ENCODE measurements at places on chromosomes 1 and 21. TPM values are rescaled to one million over a fixed set of nuclear protein-coding genes. Genes with fewer than 3 reads are reported as not detected.

DNA sequence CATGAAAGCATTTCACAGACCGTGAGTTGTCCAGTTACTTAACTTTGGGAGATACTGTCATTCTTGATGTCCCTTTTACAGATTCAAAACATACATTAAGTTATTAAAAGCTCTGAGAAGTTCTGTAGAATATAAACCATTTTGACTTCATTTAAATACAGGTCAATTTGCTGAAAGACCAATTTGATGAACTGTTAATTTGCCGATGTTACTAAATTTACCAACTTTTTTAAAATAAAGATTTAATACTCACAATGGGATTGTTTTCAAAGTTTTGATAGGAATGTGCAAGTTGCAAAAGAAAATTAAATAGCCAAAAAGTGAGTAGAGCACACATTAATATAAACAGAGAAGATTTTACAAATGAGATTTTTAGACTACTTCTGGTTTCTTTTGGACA lies 666.1 kb downstream of the SMYD3 start:
- H3K4me3 ChIP-seq = no peak overlapping the region
- H3K4me1 ChIP-seq = no peaks in the 10 kb centered on the region
- no peak for DNase-seq
- no peaks in the 10 kb centered on the region for H3K36me3 ChIP-seq
- H3K27me3 ChIP-seq = no peaks in the 10 kb centered on the region

DNA sequence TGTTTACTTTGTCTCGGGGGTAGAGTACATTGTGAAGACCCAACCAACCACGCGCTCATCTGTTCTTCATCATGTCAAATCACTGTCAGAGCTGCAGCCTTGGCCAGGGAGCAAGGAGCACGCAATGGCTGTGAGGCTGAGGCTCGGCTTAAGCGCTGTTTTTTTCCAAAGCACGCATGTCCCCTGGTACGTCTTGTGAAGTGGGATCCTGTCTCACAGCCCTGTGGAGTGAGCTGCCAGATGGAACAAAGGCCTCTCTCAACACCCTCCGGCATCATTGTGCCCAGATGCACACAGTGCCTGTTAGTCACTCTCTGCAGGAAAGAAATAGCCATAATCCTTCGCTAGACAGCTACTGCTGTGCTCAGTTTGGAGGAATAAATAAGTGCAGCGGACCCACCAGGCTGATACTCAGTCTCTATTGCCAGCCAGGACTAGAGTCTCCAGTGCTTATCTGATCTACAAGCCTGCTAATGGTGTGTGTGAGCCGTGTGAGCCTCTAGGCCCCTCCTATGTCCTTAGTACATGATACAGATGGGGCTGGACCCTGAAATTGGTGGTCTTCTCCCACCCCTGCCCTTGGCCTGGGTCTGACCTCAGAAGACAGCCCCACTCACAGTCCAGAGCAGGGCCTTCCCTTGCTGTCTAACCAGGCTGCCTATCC lies 91.3 kb upstream of the COA6 start:
- no peak overlapping the region for H3K4me3 ChIP-seq
- H3K27ac ChIP-seq = no peak overlapping the region
- no peaks in the 10 kb centered on the region for H3K27me3 ChIP-seq
- DNase-seq = no peak

The GBP7 gene
- 0.15 TPM for total RNA-seq

The GIPC2 gene
- 0.15 TPM for total RNA-seq

DNA sequence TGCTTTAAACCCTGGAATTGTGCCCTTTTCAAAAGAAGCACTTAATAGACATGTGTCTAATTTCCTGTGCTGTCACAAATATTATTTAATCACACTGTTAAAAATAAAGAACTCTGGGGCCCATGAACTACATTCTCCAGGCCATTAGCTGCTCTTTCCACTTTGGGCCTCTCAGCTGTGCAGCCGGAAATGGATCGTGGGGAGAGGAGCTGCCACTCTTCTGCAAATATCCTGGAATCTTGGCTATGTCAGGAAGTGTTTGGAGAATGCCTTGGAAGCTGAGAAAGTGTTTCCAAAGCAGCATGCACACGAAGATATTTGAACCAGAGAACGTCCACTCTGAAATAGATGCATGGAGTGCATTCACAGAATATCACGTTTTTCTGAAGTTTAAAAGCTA lies 27.5 kb upstream of the VPS26C start:
- no peak overlapping the region for H3K4me3 ChIP-seq
- DNase-seq = no peak
- H3K27me3 ChIP-seq = peaks cover 19% of the 10 kb centered on the region

The KIF1B gene
- total RNA-seq = 22.5 TPM

The SNIP1 gene
- 25.9 TPM for total RNA-seq

DNA sequence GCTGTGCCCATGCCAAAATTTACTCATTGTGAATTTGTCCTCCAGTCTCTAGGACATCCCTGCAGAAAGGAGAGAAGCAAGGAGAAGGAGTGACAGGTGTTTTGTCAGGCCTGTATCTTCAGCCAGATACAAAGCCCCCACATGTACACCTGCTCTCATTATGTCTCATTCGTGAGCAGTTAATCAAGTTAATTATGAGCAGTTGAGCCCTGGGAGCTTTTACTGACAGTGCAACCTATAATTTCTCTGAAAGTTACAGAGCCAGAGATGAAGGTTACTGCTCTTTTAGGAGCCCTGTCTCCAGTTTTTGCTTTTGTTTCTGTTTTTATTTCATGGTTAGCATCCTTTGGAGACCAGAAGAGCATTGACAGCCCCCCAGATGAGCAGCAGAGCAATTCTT lies 5.0 kb upstream of the ILDR2 start:
- peaks cover 26% of the 10 kb centered on the region for H3K27me3 ChIP-seq
- H3K4me3 ChIP-seq = no peak overlapping the region
- peaks cover 10% of the 10 kb centered on the region for H3K4me1 ChIP-seq
- no peak overlapping the region for H3K27ac ChIP-seq
- DNase-seq = no peak

DNA sequence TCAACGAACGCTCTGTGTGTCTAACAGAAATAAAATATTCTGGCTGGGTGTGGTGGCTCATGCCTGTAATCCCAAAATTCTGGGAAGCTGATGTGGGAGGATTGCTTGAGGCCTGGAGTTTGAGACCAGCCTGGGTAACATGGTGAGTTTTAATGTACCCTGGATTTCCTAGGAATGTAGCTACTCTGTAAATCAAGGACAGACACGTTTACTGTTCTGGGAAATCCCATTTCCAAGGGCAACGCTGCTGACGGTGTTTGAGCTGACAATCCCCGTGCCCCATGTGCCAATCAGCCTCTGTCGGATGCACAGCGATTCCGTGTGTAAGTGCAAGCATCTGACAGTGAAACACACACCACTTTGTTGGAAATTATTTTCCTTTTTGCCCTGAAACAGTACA lies 8.0 kb downstream of the CORT start:
- no peak overlapping the region for H3K27ac ChIP-seq
- H3K4me1 ChIP-seq = peaks cover 12% of the 10 kb centered on the region
- H3K27me3 ChIP-seq = no peaks in the 10 kb centered on the region

The DDAH1 gene
- not detected for total RNA-seq

DNA sequence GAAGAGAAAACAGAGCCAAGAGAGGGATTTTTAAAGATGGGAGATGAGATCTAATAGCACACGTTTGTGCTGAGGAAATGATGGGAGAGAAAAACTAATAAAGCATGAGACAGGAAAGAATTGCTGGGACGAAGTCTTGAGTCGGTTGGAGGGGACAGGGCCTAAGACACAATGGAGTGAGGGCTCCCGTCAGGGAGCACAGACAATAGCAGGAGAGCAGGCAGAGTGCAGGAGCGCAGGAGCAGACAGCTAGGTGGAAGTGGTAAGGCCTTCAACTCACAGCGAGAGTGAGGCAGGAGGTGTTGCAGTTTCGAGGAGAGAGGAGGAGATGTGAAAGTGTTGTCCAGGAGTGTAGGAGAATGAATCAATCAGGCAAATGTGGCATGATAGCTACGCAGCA lies 59.9 kb upstream of the SOX13 start:
- H3K4me1 ChIP-seq = no peaks in the 10 kb centered on the region
- H3K4me3 ChIP-seq = no peak overlapping the region
- no peak for DNase-seq
- H3K36me3 ChIP-seq = no peaks in the 10 kb centered on the region

DNA sequence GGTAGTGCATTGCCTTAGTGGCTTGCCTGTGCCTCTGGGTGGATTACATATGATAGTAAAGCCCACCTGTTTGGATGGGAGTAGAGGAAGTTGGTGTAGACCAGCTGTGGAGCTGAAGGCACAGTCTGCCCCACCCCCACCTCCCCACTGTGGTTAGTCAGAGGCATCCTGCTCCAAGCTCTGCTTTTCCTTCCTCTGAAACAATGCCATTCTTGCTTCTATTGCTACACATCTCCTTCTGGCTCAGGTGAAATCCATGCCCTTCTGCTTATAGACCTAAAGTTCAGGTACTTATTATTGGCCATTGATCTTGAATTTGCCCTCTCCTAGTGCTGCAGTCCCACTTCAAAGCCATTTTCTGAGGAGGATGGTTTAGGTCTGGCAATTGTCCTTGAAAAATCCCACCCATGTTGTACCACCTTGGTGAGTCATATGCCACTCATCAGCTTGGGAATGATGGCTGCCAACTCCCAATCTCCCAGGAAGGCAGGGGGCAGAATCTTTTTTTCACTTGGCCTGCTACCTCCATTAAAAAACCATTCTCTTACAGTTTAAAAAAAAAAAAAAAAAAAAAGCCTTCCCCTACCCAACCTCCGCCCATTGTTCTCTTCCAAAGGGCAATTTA lies 6.7 kb upstream of the TXLNA start:
- H3K4me1 ChIP-seq = peaks cover 12% of the 10 kb centered on the region
- H3K27me3 ChIP-seq = no peaks in the 10 kb centered on the region
- peak overlapping the region; percentile 14 for H3K27ac ChIP-seq
- DNase-seq = no peak

The GPR25 gene
- not detected for total RNA-seq

Data from activated CD4-positive, alpha-beta memory T cell treated with anti-CD3 and anti-CD28 coated beads, Interleukin-2, amount 10 ng/mL, durations not matched to agents 7 days and 5 days (primary cell).